ENCODE measurements at places on chromosomes 13 and 19.

DNA sequence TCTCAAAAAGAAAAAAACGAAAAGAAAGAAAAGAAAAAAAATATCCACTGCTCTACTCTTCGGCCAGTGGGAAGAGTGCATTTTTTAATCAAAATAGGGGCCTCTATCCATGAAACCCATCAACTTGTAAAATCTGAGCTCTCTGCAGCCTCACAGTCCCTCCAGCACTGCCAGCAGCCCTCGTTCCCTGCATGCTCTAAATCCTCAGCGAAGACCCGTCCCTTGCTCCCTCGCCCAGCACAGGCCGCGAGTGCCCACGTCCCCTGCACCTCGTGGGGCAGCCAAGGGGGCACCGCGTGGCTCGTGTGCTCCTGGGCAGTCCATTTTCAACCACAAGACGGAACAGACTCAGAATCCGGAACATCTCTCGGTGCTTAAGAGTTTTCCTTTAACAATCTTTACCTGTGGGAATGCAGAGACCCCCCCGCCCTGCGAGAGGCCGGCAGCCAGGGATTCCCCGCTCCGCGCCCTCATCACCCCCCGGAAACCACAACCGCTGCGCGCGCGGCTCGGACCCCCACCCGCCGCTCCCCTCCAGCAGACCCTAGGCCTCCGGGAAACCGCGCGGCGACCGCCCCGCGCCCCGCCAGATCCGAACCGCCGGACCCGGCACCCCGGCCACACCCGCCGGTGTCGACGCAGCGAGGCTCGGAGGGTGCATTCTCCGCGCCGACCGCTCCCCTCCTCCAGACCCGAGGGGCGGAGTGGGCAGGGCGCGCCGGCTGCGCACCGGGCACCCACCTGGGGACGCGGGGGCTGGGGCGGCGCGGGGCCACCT is 638 bp downstream of the ANKRD27 start:
- no peak for DNase-seq

- DNase-seq, result no peak
Observed at GRCh38 chr13:111060237-111060919, 54.7 kb upstream of the ARHGEF7 start.

- DNase-seq, result no peak
Observed at GRCh38 chr19:32232449-32232848, 113.0 kb upstream of the ZNF507 start.

DNA sequence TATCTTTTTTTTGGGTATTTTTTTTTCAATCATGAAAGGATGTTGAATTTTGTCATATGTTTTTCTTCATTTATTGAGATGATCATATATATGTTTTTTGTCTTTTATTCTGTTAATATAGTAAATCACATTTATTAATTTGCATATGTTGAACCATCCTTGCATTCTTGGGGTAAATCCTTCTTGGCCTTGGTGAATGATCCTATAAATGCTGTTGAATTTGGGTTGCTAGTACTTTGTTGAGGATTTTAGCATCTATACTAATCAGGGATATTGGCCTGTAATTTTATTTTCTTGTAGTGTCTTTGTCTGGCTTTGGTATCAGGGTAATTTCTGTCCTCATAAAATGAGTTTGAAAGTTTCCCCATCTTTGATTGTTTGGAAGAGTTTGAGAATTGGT is 199.9 kb downstream of the B3GLCT start:
- no peak for DNase-seq

DNA sequence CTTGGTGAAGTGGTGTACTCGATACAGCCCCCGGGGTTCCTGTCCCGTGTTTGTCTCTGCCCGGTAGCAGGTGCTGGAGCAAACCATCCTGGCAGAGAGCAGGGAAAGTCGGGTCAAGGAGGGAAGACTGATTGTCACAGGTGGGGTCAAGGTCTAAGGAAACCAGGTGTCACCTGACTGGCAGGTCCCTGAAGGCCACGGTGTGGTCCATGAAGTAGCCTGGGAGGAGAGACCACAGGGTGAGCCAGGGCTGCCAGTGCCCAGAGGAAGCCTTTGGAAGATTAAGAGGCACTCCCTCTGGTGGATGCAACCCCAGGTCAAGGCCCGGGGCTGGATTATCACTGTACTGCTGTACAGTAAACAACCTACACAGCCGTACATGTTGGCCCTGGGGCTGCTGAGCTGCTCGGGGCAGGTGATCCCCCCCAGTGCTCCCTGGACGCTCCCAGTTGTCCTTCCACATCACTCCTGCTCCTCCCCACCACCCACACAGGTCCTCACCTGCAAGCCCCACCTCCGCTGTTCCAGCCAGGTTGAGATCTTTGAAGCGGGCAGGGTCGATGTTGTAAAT is 6.0 kb upstream of the CCER2 start:
- no peak for DNase-seq

GRCh38 chr13:73754727-73755292 is 379.4 kb downstream of the KLF12 start:
- DNase-seq, result peak; percentile 58

Data from fibroblast of skin of left quadriceps (primary cell).